SW480 (cell line): ENCODE measurements at places on chromosomes 13 and 19.
A peak's percentile ranks its signal among the peaks of the same experiment; 100 is the strongest.

DNA sequence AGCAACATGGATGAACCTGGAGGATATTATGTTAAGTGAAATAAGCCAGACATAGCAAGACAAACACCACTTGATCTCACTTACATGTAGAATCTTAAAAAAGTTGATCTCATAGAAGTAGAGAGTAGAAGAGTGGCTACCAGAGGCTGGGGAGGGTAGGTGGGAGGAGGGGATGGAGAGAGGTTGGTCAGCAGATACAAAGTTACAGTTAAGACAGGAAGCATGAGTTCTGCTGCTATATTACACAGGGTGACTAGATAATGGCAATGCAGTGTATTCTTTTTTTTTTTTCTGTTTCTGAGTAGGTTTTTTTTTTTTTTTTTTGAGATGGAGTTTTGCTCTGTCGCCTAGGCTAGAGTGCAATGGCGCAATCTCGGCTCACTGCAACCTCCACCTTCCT, 15.2 kb upstream of the THSD1 start:
- no peak for DNase-seq

GRCh38 chr19:44687888-44688287, 11.1 kb upstream of the CEACAM16 start:
- no peak for DNase-seq

DNA sequence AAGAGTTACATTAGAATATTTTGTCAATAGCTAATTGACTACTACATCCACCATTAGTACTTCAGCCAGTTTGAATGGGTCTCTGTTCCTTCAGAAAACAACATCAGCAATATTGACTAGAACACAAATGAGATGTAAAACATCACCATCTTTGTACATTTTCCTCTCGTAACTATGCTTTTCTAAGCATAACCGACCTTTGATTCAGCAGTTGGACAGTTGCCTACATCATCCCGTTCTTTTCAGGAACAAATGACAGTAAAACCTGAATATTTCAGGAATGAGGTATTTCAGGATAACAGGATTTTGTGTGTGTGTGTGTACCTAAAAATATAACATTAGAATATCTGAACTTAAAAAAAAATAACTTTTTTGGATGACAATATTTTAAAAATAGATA, 60.9 kb downstream of the STARD13 start:
- no peak for DNase-seq

DNA sequence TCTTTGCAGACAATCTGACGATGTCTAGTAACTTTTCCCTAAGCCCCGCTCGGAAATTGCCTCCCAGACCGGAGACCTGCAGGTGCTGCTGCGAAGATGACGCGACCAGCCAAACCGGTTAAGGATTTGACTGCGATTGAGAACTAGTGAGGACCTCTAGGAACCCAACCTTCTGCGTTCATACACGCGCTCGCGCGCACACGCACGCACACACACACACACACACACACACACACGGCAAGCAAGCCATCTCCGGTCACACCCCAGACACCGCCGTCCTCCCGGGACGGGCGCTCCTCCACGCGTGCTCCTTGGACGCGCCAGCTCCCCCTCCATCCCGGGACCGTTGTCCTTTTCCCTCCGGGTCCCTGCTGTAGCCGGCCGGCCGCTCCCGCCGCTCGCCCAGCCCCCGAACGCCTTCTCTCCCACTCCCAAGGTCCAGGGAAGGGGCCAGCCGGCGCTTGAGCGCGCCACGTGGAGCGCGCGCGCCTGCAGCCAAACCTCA, 1.2 kb downstream of the TBC1D4 start:
- DNase-seq, result peak; percentile 86

- no peak for DNase-seq
Observed at GRCh38 chr19:28606269-28607032, 606.5 kb downstream of the UQCRFS1 start.

- DNase-seq, result no peak
Observed at GRCh38 chr19:55259540-55260210, 858 bp upstream of the PPP6R1 start.

- DNase-seq, result peak; percentile 68
Observed at GRCh38 chr13:25901460-25902376, 150.1 kb downstream of the SHISA2 start.
